NCI-H1417 treated with DMSO at 0.1 percent for 48 hours (cell line): ENCODE measurements at places on chromosomes 1 and 21.

DNA sequence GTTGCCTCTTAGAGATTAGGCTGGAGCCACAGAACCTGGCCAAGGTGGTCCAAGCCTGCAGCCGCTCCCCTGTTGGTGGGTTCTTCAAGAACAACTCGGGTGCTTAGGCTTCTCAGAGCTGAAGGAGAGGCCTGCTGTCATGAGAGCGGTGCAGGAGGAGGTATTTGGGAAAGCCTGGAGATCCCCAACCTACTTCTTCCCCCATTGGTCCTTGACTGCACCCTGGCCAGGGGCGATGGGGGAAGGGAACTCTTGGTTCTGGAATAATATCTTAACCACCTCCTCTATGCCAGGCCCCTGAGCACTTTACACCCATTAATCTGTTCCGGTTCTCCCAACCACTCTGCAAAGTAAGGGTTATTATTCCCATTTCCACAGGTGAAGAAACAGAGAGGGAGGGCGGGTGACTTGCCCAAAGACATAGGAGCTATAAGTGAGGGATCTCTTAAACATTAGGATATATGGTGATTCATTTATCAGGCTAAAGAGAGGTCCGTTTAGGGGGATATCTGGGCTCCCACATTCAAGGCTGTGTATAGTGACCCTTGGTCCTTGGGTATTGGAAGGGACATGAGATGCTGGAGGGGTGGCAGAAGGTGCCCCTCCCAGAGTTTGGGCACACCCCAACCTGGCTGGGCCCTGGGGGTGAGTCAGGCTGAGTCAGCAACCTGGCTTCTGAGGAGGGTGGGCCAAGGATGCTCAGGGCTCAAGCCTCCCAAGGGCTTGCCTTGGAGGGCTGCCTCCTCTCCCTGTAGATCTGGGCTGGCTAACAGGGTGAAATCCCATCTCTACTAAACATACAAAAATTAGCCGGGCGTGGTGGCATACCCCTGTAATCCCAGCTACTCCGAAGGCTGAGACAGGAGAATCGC lies 5.2 kb downstream of the TRNP1 start:
- DNase-seq: no peak

- DNase-seq: no peak
Observed at GRCh38 chr1:90558754-90559378, 158.2 kb downstream of the BARHL2 start.

DNA sequence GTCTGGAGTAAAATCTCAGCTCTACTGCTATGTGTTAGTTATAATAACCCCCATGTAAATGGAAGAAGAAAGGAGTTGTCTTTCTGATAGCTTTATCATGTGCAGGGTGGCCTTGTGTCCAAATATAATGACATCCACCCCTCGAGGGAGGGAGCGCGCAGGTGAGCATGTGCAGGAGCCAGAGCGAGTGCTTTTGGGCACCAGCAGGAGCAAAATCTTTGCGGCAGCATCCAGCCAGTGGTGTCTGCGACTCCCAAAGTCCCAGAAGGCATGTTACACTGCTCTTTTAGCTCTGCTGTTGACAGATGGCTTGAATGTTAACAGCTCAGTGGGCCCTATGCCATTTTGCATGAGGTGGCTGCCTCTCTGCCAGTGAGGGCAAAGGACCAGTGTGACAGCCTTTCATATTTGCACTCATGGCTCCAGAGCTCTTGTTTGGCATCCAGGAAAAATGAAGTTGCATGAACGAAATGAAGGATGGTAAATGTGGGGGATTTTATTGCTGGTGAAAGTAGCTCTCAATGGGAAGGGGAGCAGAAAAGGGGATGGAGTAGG lies 146.7 kb downstream of the HMCN1 start:
- DNase-seq: no peak

- DNase-seq: no peak
Observed at GRCh38 chr1:152513081-152513480, 1.2 kb upstream of the CRCT1 start.

DNA sequence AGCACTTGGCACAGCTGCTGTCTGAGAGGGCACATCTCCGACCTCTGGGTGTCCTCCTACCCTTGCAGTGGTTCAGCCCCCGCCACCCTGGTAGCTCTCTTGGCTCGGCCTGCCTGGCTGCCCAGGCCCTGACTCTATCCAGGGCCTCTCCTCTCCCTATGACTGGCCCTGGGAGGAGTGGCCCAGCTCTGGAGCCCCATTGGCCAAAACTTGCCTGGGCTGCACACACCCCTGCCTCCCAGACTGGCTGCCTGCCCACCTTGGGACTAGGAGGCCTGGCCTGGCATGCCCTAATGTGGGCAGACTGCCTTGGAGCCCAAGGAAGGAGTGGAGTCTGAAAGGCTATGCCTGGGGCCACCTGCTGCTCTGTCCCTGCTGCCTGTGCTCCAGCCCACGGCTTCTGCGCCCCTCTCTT lies 33.6 kb downstream of the ACOT11 start:
- DNase-seq: no peak

- DNase-seq: no peak
Observed at GRCh38 chr21:38915546-38915945, 109.8 kb downstream of the ETS2 start.

- DNase-seq: no peak
Observed at GRCh38 chr1:222136869-222137268, 395.0 kb upstream of the DUSP10 start.

GRCh38 chr21:39161064-39161463 lies 22.2 kb downstream of the PSMG1 start:
- no peak for DNase-seq

GRCh38 chr1:176604461-176604860 lies 141.5 kb downstream of the PAPPA2 start:
- no peak for DNase-seq

- DNase-seq: no peak
Observed at GRCh38 chr1:232905331-232906034, 44.9 kb upstream of the NTPCR start.

- no peak for DNase-seq
Observed at GRCh38 chr1:30933874-30934252, 25.3 kb upstream of the SDC3 start.

GRCh38 chr1:14142397-14143100 lies 442.6 kb downstream of the PRDM2 start:
- DNase-seq: no peak

GRCh38 chr1:59443310-59443709 lies 146.4 kb downstream of the FGGY start:
- no peak for DNase-seq
